NCI-H2029 treated with DMSO at 0.1 percent for 48 hours (cell line): ENCODE measurements at places on chromosomes 2 and 18.

- DNase-seq = no peak
Observed at GRCh38 chr2:221286406-221286805, 285.7 kb downstream of the EPHA4 start.

DNA sequence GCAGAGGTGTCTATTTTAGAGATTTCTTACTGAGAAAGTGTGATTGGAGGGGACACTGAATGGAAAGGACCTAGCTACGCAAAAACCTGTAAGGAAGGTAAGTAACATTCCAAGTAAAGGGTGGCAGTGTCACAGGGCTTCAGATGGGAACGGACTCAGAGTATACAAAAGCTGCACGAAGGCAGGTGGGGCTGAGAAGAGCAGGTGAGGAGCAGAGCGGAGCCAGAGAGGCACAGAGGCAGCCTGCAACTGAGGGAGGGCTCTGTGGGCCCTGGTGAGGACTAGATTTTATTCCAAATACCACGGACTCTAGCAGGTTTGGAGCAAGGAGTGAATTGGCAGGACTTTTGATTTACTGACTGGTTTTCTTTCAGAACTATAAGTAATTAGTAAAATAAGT, 331.3 kb upstream of the PKDCC start:
- peak; percentile 66 for DNase-seq

- no peak for DNase-seq
Observed at GRCh38 chr18:63346031-63346430, 21.0 kb downstream of the KDSR start.

DNA sequence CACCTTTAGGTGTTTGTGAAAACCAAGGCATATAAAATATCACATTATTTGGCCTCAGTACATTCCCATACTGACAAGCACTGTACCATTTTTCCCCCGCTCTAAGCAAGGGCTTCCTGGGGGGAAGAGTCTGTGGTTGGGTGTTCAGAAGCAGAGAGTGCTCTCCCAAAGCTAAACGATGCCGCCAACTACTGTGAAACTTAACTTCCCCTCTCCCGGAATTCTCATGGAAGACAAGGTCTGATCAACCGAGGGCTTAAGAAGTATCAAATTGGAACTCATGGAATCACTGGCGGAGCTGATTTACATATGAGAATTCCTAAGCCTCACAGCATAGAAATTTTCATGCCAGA, 433 bp upstream of the MFF start:
- peak; percentile 57 for DNase-seq

GRCh38 chr2:216408426-216409290, 3.6 kb upstream of the SMARCAL1 start:
- no peak for DNase-seq

- DNase-seq = no peak
Observed at GRCh38 chr2:160367887-160368286, 125.7 kb downstream of the RBMS1 start.

DNA sequence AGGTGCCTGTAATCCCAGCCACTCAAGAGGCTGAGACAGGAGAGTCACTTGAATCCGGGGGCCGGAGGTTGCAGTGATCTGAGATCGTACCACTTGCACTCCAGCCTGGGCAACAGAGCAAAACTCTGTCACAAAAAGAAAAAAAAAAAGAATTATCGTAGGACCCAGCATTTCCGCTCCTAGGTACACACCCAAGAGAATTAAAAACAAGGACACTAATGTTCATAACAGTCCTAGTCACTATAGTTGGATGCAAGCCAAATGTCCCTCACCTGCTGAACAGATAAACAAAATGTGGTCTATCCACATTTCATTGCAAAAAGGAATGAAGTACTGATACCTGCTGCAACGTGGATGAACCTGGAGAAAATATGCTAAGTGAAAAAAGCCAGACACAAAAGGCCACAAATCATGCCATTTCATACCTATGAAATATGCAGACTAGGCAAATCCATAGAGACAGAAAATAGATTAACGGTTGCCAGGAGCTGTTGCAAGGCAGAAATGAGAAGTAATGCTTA, 21.2 kb downstream of the ADRA2B start:
- DNase-seq = peak; percentile 70

DNA sequence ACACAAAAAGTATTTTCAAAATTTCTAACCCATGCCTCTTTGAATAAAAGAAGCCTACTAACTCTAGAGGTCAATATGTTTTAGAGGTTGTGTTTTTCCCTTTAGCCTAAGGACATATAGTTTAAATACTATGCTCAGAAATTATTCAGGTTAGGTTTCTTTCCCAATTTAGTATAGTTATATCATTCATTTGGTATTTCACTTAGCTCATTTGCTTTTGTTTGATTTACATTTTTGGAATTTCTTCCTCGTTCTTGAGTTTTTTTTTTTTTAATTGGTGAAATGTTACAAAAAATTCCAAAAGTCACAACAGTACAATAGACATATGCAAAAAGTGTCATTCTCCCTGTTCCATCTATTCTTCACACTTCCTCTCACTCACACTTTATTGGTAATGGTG, 371.3 kb upstream of the TNP1 start:
- no peak for DNase-seq

DNA sequence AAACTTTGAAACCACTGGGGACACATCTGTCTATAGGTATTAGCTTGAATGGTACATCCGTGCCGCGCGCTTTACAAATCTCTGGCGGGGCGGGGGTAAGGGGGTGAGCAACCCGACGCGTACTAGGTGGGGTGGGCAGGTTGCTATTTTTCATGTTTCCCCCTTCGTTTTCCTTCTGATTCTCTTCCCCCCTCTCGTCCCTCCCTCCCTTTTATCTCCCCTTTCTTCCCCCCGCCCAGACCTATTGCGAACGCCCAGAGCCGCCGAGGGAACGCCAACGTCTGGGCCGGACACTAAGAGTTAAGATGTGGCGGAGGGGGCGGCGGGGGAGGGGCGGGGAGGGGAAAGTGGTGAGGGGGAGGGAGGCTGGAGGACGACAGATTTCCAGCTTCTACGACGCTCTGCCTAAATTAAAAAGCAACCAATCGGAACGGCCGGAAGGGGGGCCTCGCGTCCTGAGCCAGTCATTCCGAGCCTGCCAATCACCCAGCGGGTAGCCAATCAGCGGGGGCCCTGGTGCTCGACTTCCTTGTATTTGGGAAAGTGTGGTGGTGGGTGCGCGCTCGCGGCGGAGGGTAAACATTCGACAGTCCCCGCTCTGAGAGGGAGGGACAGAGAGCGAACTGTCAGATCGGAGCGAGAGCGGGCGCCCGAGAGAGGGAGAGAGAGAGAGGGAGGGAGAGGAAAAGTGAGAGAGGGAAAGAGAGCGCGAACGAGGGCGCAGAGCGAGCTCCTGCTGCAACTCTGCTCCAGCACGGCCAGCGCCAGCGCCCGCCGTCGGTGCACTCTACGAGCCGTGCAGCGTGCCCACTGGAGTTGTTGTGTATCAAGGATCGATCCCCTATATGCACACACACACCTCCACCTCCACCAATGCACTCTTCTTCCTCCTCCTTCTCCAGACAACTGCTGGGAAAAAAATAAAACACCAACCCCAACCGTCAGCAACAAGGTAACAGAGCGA, at the start of gene POU3F3:
TSS of gene POU3F3 (plus strand) at position 582 of the 964 bp plus-strand sequence. CDS start 1,396 bp downstream, outside the sequence.
- no peak for DNase-seq
